Activated naive CD4-positive, alpha-beta T cell treated with anti-CD3 and anti-CD28 coated beads, Interleukin-2, amount 10 ng/mL, durations not matched to agents 5 hours and 36 hours (primary cell): ENCODE measurements at places on chromosomes 5 and 9. TPM values are rescaled to one million over a fixed set of nuclear protein-coding genes. Genes with fewer than 3 reads are reported as not detected.

Gene CMYA5
- total RNA-seq = 0.08 TPM

Gene CAMK2A
- not detected for total RNA-seq

Gene WNK2
- 0.38 TPM for total RNA-seq

Gene FREM1
- total RNA-seq = not detected

Gene PHF24
- total RNA-seq = not detected
